ENCODE measurements at places on chromosomes 16 and 17.

- no peak for DNase-seq
Observed at GRCh38 chr17:50719924-50720794, 756 bp downstream of the LUC7L3 start.

DNA sequence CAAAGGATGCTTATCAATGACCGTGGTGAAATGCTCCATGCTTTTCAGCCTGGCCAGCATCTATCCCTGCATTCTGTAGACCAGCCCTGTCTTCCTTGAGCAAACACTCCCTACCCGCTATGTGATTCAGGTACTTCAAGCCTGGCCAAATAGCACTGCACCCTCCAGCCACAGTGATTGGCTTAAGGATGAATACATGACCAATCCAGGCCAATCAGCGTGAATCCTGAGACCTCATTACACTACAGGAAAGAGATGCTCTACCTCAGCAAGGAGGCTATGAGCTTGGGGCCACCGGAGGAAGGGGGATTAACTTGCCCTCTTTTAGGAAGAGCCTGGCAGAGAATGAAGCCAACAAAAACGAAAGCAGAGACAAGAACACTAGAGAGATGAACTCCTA is 162.5 kb downstream of the ZNF423 start:
- DNase-seq = no peak

- DNase-seq = no peak
Observed at GRCh38 chr16:82149536-82149935, 20.5 kb downstream of the MPHOSPH6 start.

GRCh38 chr17:14432079-14432478 is 131.2 kb downstream of the HS3ST3B1 start:
- no peak for DNase-seq
